Fibroblast of pulmonary artery (primary cell): ENCODE measurements at places on chromosomes 13 and 19.
A peak's percentile ranks its signal among the peaks of the same experiment; 100 is the strongest.

DNA sequence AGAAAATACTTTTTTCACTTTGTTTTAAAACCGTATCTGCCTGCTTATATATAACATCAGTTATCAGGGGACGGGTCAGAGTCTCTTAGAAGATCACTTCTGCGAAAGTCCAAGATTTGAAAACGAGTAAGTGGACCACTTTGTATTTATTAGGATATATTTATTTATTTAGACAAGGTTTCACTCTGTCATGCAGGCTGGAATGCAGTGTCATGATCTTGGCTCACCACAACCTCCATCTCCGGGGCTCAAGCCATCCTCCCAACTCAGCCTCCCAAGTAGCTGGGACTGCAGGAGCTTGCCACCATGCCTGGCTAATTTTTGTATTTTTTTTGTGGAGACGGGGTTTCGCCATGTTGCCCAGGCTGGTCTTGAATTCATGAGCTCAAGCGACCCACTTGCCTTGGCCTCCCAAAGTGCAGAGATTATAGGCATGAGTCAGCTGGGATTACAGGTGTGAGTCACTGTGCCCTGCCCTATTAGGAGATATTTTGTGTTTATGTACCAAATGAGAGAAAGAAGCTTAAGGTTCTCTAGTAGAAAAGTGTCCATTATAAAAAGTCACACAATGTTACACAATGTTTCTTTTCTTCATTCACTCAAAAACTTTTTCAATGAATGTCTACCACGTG lies 39.5 kb downstream of the RASL11A start:
- DNase-seq, result peak; percentile 7

DNA sequence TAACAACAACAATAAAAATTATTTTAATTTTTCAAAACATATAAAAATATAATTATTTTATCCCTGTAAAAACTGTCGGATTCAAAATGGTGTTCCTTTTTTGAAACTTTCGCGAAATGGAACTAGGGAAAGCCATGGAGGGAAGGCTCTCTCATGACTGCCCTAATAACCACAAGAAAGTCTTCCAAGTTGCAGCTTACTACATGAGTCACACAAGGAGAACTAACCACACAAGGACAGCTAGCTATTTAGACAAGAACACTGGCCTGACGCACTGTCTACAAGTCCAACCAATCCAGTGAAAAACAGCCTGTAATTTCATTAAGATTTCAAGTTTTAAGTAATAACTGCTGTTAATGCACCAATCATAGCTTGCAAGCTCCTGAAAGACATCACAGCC lies 319.2 kb upstream of the PCDH9 start:
- DNase-seq, result peak; percentile 28

GRCh38 chr13:112158961-112159360 lies 92.0 kb downstream of the SOX1 start:
- no peak for DNase-seq

DNA sequence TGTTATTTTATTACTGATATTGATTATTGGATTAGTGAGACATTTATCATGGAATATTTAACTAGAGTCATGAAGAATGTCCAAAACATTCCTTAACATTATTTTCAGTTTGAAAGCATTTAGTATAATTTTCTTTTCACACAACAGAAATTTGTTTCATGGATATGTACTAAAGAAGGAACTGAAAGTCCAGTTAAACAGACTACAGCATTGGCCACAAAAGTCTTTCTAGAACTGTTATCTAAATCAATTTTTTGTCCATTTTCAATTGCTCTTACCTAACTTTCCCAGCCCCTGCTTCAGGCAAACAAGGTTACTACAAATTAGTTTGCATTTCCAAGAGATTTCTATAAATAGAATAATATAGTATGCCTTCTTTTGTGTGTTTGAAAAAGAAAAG lies 1018.0 kb upstream of the PCDH20 start:
- DNase-seq, result no peak

- DNase-seq, result peak; percentile 64
Measured at GRCh38 chr19:40348961-40349507, 539 bp downstream of the PLD3 start.

DNA sequence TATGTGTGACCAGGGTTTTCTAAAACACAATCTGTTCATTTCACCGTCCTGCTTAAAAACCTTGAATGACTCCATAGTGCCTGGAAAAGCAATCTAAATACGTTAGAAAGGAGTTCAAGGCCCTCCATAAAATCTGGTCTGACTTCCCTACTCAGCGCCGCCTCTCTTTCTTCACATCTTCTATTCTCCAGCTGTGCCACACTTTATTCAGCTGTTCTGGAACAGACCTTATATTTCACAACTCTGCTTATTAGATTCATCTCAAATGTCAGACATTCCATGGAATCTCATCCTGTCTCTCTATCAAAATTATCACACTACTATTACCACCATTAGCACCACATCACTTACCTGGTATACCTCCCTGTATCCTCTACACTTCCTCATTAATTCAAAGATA lies 19.8 kb upstream of the SPART start:
- DNase-seq, result no peak
